ENCODE measurements at places on chromosomes 3 and 15. TPM values are rescaled to one million over a fixed set of nuclear protein-coding genes. Genes with fewer than 3 reads are reported as not detected.

Gene ATP8B4
- 9.7 TPM for total RNA-seq

Gene GOLGA8R
- 5.2 TPM for total RNA-seq

DNA sequence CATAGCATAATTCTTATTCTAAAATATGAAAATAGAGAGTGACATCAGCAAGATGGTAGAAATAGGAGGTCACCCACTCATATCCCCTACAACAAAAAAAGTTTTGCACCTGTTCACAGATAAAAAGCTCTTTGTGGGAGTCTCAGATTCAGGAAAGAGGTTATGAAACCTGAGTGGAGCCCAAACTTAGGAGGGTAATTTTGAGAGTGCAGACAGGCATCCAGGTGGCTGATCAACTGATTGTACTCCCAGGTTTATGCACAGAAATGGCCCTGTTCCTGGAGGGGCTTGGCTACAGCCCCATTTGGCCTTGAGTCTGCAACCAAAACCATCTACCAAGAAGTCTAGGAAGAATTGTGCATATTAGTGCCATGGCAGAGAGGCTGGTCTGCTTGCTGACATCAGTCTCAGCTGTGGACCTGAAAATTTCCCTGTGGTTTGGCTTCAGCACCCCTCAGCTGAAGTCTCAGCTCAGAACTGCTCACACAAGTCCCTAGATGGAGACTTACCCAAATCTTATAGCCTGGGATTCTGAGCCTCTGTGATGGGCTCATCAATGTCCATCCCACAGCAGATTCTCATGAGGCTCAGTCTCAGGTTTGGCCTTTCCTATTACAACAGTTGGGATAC is 291.6 kb downstream of the IL20RB start:
- DNase-seq = no peak

Gene GP5
- total RNA-seq = 0.21 TPM

Gene IQCF5
- total RNA-seq = not detected

DNA sequence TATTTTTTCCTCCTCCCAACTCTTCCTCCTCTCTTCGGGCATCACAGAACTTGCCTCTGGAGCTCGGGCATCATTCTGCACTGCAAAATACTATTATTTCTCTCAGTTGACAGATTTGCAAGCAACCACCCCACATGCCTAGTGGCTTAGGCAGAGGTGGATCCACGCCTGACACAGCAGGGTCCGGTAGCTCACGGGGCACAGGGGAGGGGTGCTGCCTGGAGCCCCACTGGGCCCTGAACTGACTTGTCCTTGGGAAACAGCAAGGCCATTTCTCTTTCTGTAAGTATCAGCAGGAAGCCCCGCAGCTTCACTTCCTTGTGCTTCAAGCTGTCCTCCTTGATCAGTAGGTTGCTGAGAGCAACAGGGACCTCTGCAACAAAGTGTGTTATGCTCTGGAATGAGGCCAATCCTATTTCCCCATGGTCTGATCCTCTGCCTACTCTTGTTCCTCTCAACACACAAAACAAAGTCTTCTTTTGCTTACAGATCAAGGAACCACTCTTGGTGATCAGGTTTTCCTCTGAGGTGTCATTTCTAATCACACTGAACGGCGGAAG is 69.1 kb downstream of the FAM174B start:
- DNase-seq = no peak

GRCh38 chr3:151796105-151796680 is 17.7 kb upstream of the AADAC start:
- no peak for DNase-seq

GRCh38 chr15:91186904-91187656 is 87.0 kb downstream of the SV2B start:
- no peak for DNase-seq

GRCh38 chr3:106913111-106913698 is 464.0 kb upstream of the CCDC54 start:
- no peak for DNase-seq

Gene VILL
- total RNA-seq = 6.1 TPM

- DNase-seq = no peak
These were observed 701.8 kb downstream of the ZPLD1 start for GRCh38 chr3:103136621-103137020.

DNA sequence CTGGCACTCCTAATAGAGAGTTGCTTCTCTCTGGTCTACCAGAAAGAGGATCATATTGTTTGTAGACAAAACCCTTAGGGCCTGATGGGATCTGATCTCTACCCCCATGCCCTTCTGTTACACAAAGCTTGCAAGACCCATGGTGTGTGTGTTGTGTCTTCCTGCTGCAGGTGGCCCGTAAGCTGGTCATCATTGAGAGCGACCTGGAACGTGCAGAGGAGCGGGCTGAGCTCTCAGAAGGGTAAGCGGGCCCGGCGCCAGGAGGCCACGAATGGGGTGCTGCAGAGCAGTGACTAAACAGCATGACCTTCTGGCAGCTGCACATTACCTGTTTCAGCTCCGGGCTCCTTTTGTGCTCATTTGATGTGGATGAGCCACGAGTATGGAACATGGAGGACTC is 18.2 kb downstream of the TPM1 start:
- no peak for DNase-seq

Gene DZIP1L
- 5.5 TPM for total RNA-seq

Data from left cardiac atrium (tissue), 4 donors.